ENCODE measurements at places on chromosomes 11 and 22. TPM values are rescaled to one million over a fixed set of nuclear protein-coding genes. Genes with fewer than 3 reads are reported as not detected.

- no peak overlapping the region for H3K4me3 ChIP-seq
- H3K27ac ChIP-seq = no peak overlapping the region
- peaks cover 12% of the 10 kb centered on the region for H3K4me1 ChIP-seq
- DNase-seq = no peak
- no peaks in the 10 kb centered on the region for H3K36me3 ChIP-seq
Measured at GRCh38 chr11:129298988-129299387, 76.7 kb upstream of the BARX2 start.

GRCh38 chr22:29344137-29344536 is 28.6 kb upstream of the RASL10A start:
- H3K36me3 ChIP-seq = peaks cover 21% of the 10 kb centered on the region
- no peaks in the 10 kb centered on the region for H3K27me3 ChIP-seq
- H3K4me1 ChIP-seq = peaks cover 23% of the 10 kb centered on the region
- H3K4me3 ChIP-seq = no peak overlapping the region
- H3K27ac ChIP-seq = peak overlapping the region; percentile 84

- DNase-seq = peak; percentile 38
- no peaks in the 10 kb centered on the region for H3K36me3 ChIP-seq
- peaks cover 12% of the 10 kb centered on the region for H3K4me1 ChIP-seq
- no peak overlapping the region for H3K27ac ChIP-seq
- H3K27me3 ChIP-seq = no peaks in the 10 kb centered on the region
- no peak overlapping the region for H3K4me3 ChIP-seq
Measured at GRCh38 chr11:68275721-68276507, 4.1 kb upstream of the C11orf24 start.

GRCh38 chr11:118914178-118914918 is 11.4 kb downstream of the BCL9L start:
- no peak for DNase-seq
- H3K4me3 ChIP-seq = peak overlapping the region; percentile 40
- H3K27ac ChIP-seq = peak overlapping the region; percentile 100
- peaks cover 91% of the 10 kb centered on the region for H3K4me1 ChIP-seq
- no peaks in the 10 kb centered on the region for H3K27me3 ChIP-seq
- no peaks in the 10 kb centered on the region for H3K36me3 ChIP-seq

- H3K27me3 ChIP-seq = peaks cover 23% of the 10 kb centered on the region
- H3K36me3 ChIP-seq = no peaks in the 10 kb centered on the region
- peaks cover 33% of the 10 kb centered on the region for H3K4me1 ChIP-seq
- H3K27ac ChIP-seq = no peak overlapping the region
- no peak for DNase-seq
- H3K4me3 ChIP-seq = no peak overlapping the region
Measured at GRCh38 chr11:60838132-60838531, 3.8 kb upstream of the CCDC86 start.

- no peak for DNase-seq
- H3K4me1 ChIP-seq = no peaks in the 10 kb centered on the region
- H3K4me3 ChIP-seq = no peak overlapping the region
Measured at GRCh38 chr11:81772166-81772565, 961.5 kb downstream of the FAM181B start.

WBP2NL gene
- not detected for total RNA-seq

- H3K27ac ChIP-seq = no peak overlapping the region
- H3K36me3 ChIP-seq = no peaks in the 10 kb centered on the region
- H3K4me3 ChIP-seq = no peak overlapping the region
- H3K27me3 ChIP-seq = no peaks in the 10 kb centered on the region
- no peak for DNase-seq
Measured at GRCh38 chr11:8527939-8528338, 66.1 kb downstream of the STK33 start.

DNA sequence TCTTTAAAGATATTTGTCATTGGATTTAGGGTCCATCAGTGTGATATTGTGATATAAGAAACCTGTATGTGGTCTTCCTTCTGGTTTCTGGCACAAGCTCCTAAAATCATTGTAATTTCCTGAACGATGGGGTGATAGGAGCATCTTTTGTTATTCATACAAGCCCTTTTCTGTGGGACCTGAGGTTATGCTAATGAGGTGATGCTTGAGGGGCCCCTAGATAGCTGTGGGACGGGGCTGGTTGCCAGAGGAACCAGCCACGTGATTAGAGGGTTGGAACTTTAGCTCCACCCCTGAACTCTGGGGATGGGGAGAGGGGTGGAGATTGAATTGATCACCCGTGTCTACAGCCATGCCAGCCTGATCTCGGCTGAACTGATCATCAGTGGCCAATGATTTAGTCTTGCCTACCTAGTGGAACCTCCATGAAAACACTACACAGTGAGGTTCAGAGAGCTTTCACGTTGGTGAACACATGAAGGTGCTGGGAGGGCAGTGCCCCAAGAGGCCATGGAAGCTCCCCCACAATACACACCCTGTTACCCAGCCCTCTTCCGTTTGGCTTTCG is 62.8 kb downstream of the BCR start:
- H3K4me1 ChIP-seq = peaks cover 35% of the 10 kb centered on the region
- no peaks in the 10 kb centered on the region for H3K27me3 ChIP-seq
- no peaks in the 10 kb centered on the region for H3K36me3 ChIP-seq
- H3K27ac ChIP-seq = no peak overlapping the region
- no peak for DNase-seq
- H3K4me3 ChIP-seq = no peak overlapping the region

GRCh38 chr22:38316364-38317121 is 690 bp downstream of the CSNK1E start:
- no peak for DNase-seq
- H3K27ac ChIP-seq = peak overlapping the region; percentile 97
- peaks cover 59% of the 10 kb centered on the region for H3K4me1 ChIP-seq
- H3K4me3 ChIP-seq = peak overlapping the region; percentile 94

MFRP gene
- total RNA-seq = not detected

AGBL2 gene
- 0.40 TPM for total RNA-seq

CADM1 gene
- 30.0 TPM for total RNA-seq

APOA1 gene
- not detected for total RNA-seq

GRCh38 chr11:11036848-11037732 is 179.2 kb upstream of the ZBED5 start:
- no peak overlapping the region for H3K4me3 ChIP-seq
- peaks cover 37% of the 10 kb centered on the region for H3K4me1 ChIP-seq
- DNase-seq = no peak
- no peaks in the 10 kb centered on the region for H3K27me3 ChIP-seq

BTBD18 gene
- total RNA-seq = not detected

GRCh38 chr11:87423161-87423560 is 385.4 kb downstream of the TMEM135 start:
- H3K27ac ChIP-seq = no peak overlapping the region
- H3K4me3 ChIP-seq = no peak overlapping the region
- peaks cover 4% of the 10 kb centered on the region for H3K27me3 ChIP-seq

CHST1 gene
- 12.5 TPM for total RNA-seq

GRCh38 chr22:26587991-26588613 is 1.8 kb downstream of the TPST2 start:
- no peak for DNase-seq
- peak overlapping the region; percentile 95 for H3K27ac ChIP-seq
- H3K4me3 ChIP-seq = peak overlapping the region; percentile 90
- peaks cover 9% of the 10 kb centered on the region for H3K27me3 ChIP-seq
- peaks cover 63% of the 10 kb centered on the region for H3K4me1 ChIP-seq
- H3K36me3 ChIP-seq = no peaks in the 10 kb centered on the region

DNA sequence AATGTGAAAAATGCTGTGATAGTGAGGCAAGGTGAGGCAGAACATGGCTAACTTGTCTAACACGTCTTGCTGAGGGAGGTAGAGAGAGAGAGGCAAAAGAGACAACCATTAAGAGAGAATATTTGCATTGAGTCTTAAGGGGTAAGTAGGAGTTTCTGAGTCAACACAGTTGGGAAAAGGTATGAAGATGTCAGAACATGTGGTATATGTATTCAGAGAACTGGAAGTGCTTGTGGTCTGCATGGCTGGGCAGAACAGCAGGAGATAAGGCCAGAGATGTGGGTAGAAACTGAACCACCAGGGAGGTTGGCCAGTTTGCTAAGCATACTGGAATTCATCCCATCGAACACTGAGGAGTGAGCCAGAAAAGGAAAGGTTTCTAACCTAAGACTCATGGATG is 25.0 kb upstream of the SLC5A1 start:
- H3K4me3 ChIP-seq = no peak overlapping the region
- H3K27ac ChIP-seq = no peak overlapping the region
- DNase-seq = no peak
- peaks cover 5% of the 10 kb centered on the region for H3K36me3 ChIP-seq
- peaks cover 8% of the 10 kb centered on the region for H3K27me3 ChIP-seq

DNA sequence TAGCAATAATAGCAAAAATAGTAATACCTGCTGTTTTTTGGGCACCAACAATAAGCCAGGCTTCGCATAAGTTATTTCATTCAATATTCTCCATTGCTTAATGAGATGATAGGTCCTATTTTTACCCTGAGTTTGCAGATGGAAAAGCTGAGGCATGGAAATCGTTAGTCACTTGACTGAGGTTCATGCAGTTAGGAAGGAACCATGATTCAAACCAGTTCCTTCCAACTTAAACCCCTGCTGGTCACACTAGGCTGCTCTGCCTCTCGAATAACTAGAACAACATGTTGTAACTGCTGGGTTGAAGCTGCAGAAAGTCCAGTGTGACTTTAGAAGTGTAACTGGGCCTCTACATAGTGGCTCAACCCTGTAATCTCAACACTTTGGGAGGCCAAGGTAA is 69.3 kb downstream of the SEZ6L start:
- H3K4me1 ChIP-seq = no peaks in the 10 kb centered on the region
- H3K27ac ChIP-seq = no peak overlapping the region
- peaks cover 22% of the 10 kb centered on the region for H3K27me3 ChIP-seq
- DNase-seq = no peak
- H3K36me3 ChIP-seq = no peaks in the 10 kb centered on the region

SCT gene
- not detected for total RNA-seq

FADS1 gene
- 72.6 TPM for total RNA-seq

PHETA2 gene
- total RNA-seq = 2.2 TPM

CDKN1C gene
- 14.6 TPM for total RNA-seq

OR8D1 gene
- total RNA-seq = not detected

NCAM1 gene
- 6.0 TPM for total RNA-seq

VSIG2 gene
- total RNA-seq = not detected

DNA sequence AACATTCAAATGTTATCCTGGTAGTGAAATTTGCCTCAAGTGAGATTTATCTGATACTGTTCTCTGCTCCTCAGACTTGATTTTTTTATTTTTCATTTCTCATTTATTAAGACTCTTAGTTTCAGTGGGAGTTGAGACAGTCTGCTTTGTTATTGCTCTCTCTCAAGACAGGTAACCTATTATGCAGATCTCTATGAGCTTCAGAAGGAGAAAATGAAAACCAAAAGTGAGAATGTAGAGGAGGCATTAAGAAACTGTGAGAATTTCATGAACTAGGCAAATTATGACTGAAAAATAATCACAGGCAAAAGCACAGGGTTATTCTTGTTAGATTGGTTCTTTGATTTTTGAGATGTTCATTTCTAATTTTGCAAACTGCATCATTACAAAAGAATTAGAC is 290.0 kb upstream of the CHORDC1 start:
- no peak overlapping the region for H3K4me3 ChIP-seq
- no peak for DNase-seq
- H3K4me1 ChIP-seq = no peaks in the 10 kb centered on the region
- H3K27ac ChIP-seq = no peak overlapping the region
- peaks cover 5% of the 10 kb centered on the region for H3K27me3 ChIP-seq
- H3K36me3 ChIP-seq = no peaks in the 10 kb centered on the region

DNA sequence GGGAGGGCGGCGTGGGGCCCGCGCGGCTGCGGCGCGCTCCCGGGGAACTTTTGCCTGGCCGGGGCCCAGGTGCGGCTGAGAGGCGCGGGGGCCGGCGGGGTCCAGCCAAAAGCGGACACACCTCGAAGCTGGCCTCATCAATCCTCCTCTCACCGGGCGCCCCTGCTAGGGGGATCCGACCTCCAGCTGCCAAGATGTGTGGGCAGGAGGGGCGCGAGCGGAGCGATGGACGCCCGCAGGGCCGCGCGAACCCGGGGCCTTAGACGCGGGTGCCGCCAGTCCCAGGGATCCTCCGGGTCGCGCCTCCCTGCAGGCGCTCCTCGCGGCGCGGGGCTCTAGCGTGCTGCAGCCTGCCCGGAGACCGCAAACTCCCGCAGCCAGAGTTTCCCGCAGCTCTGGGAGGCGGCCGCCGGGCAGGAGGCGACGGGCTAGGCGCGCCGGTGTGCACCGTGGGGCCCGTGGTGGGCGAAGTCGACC is 785 bp downstream of the IGSF9B start:
- no peak for DNase-seq
- H3K4me1 ChIP-seq = peaks cover 48% of the 10 kb centered on the region
- H3K36me3 ChIP-seq = no peaks in the 10 kb centered on the region

KCTD17 gene
- total RNA-seq = 33.0 TPM

TSSK2 gene
- total RNA-seq = not detected

GRCh38 chr11:7417328-7417727 is 68.0 kb upstream of the OLFML1 start:
- H3K36me3 ChIP-seq = no peaks in the 10 kb centered on the region
- H3K27me3 ChIP-seq = peaks cover 2% of the 10 kb centered on the region
- no peak overlapping the region for H3K27ac ChIP-seq
- no peaks in the 10 kb centered on the region for H3K4me1 ChIP-seq
- H3K4me3 ChIP-seq = no peak overlapping the region
- DNase-seq = no peak

SYCE3 gene
- not detected for total RNA-seq

DNA sequence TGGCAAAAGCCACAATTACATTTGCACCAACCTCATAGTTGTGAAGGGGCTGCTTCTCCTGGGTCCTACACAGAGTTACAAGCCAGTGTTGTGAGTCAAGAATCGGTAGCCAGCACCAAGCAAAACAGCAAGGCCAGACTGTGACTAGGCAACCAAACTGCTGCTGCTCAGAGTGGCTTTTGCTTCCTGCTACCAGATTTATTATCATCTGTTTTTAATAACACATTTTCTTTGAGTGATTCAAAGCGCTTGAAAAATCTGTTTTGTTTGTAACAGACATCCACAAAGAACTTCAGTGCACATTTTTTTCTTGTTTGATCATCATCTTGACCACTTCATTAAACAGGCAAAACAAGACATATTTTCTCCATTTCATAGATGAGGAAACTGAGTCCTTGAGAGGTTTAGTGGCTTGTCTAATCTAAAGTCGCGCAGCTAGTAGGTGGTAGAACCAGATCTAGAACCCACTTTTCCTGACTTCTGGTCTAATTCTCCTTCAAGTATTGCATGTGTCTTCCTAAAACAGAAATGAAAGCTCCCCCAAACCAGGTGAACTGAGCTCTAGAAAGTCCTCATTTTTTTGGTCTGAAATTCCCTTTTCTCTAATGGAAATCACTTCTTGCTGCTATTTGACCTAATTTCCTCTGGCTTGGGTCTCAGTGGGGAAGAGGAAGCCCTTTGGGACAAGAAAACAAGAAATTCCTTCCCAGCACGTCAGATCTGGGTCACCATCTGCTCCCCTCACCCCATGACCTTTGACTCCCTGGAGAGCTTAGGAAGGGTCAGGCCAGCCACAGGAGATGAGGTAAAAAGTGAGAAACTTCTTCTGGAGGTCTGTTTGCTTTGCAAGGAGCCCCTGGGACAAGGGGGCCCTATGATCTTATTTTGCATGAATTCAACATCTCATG is 39.9 kb downstream of the CWC15 start:
- peaks cover 58% of the 10 kb centered on the region for H3K4me1 ChIP-seq
- peak overlapping the region; percentile 76 for H3K27ac ChIP-seq
- no peak for DNase-seq
- no peaks in the 10 kb centered on the region for H3K27me3 ChIP-seq
- H3K36me3 ChIP-seq = no peaks in the 10 kb centered on the region

Measured in chondrocyte (in vitro differentiated cells).